ENCODE measurements at places on chromosomes 12 and 14. TPM values are rescaled to one million over a fixed set of nuclear protein-coding genes. Genes with fewer than 3 reads are reported as not detected.

The HHIPL1 gene
- total RNA-seq, result 2.9 TPM

The PLCZ1 gene
- not detected for total RNA-seq

The MAP1LC3B2 gene
- not detected for total RNA-seq

The PLD4 gene
- total RNA-seq, result not detected

The INHBC gene
- total RNA-seq, result not detected

The CLEC6A gene
- total RNA-seq, result not detected

The IAPP gene
- total RNA-seq, result not detected

The KCNJ8 gene
- total RNA-seq, result 88.7 TPM

The GLI1 gene
- total RNA-seq, result 0.48 TPM

The SLC6A12 gene
- total RNA-seq, result 1.5 TPM

The CPM gene
- 8.2 TPM for total RNA-seq

GRCh38 chr12:32159925-32160324, 53.3 kb downstream of the BICD1 start:
- no peak for DNase-seq

DNA sequence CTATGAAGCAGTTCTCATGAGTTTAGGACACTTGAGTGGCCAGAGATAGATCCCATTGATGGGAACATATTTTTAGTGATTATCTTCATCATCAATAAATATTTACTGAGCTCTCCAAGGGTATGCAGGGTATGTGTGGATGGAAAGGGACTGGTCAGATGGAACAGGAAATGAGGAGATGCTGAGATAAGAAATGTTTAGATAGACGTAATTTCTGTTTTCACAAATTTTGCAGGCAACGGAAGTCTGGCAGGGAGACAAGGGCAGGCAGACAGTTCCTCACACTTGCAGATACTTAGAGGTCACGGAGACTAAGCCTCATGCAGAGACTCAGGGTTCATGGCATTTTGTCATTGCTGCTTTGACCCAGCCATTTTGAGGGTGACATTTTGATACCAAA, 24.3 kb downstream of the BCL2L14 start:
- no peak for DNase-seq

GRCh38 chr12:70960484-70960883, 39.9 kb upstream of the PTPRR start:
- DNase-seq, result no peak

- no peak for DNase-seq
Measured at GRCh38 chr14:89187501-89187900, 229.5 kb downstream of the FOXN3 start.

DNA sequence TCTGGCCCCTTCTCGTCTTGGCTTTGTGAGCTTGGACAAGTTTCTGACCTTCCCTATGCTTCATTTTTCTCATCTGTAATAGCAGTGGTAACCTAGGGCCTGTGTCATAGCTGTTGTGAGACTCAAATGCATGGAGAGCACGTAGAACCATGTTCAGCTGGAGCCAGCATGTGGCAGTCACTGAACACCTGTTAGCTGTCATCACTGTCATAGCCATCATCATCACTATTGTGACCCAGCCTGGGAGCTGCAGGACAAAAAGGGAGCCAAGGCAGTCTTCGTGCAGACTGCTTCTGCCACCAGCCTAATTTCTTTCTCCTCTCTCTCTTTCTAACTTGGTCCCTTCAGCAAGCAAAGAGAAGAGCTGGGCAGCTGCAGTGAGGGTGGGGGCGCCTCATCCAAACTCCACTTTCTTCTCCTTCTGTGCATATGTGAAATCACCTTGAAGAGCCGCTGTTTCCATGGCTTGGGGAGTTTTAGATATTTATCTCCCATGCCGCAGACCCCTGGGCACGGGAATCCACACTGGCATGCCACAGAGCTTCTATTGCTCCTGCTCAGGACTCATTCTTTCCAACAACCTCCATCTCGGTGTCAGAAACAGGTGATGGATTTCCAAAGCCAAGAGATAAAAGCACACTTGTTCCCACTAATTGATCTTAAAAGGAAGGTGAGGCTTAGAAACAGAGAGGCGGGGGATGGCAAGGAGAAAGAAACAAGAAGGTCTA, 87.0 kb downstream of the SRRM4 start:
- no peak for DNase-seq

DNA sequence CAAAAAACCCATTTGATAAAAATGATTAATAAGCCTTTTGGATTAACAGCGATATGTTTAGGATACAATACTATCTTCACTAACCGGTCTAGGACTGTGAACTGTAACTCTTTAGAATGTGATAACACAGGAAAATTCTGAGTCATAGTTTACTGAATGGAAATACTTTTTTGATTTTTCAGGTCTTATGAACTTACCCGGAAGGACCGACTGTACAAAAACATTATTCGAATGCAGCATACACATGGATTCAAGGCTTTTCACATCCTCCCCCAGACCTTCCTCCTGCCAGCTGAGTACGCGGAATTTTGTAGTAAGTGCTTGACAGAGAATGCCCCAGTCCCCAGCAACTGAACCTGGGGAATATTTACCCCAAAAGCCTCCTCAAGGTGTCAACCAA, 29.0 kb downstream of the TTLL5 start:
- DNase-seq, result no peak

- DNase-seq, result no peak
Measured at GRCh38 chr14:94801225-94801624, 31.3 kb upstream of the GSC start.

- no peak for DNase-seq
Measured at GRCh38 chr14:95504135-95505029, 12.1 kb downstream of the SYNE3 start.

- DNase-seq, result no peak
Measured at GRCh38 chr12:87119713-87120112, 863.5 kb upstream of the MGAT4C start.

DNA sequence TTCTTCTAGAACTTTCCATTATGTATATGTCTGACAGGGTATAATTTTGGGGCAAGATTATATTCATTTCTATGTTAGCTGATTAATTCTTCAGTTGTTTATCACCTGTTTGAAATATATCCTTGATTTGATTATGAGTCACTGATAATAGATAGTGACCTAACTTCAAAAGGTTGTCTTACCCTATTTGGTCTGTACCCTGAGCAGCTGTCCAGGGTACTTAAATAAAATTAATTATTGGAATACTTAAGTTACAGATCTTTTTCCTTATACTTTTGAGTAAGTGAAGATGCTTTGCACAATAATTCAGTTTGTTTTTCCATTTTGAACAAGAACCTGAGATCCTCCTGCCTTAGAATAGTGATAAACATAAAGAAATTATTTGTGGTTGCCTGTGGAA, 13.2 kb upstream of the NPAS3 start:
- DNase-seq, result no peak

- DNase-seq, result no peak
Measured at GRCh38 chr12:1502379-1502720, 92.0 kb downstream of the FBXL14 start.

DNA sequence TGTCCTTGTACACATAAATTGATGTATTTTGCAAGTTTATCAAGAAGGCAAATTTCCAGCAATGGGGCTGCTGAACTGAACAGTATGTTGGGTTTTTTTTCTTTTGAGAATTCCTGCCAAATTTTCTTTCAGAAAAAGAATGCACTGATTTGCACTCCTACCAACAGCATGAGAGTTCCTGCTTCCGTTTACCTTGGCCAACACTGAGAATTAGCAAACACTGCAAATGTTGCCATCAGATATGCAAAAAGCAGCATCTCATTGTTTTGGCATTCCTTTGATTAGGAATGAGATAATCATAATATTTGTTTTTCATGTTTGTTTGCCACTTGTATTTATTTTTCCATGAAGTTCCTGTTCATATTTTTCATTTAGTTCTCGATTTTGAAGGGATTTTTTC, 82.4 kb downstream of the RTN1 start:
- no peak for DNase-seq

DNA sequence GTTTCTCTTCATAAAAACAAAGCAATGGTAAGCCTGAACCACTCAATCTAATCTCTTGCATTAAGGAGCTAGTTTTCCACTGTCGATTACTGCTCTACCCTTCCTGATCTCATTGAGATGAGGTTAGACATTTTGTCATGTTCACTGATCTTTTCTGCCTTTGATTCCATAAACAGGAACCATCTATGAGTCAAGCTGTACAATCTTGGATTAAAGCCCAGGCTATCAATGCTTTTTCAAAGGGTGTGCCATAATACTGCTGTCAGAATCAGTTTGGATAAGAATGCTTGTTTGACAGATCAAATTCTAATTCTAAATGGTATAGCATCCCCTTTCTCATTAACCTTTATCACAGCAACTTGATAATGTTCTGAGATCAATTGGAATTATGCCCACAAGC, 16.1 kb downstream of the GRIP1 start:
- DNase-seq, result no peak

DNA sequence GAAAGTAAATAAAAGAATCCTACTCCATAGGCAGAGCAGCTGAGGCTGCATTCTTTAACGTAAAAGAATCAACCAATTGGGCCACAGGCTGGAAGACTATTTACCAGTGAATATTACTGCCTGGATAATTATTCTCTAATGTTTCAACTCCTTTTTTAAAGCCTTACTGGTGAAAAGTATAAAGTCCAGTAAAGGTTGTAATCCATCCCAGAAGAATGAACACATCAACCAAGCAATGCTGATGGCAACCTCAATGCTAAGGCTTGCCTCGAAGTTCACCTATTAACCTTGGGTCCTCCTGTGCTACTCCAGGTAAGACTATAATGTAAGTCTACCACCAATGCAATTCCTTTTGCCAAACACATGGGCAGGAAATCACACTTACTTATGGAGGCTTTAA, 77.3 kb downstream of the ATXN2 start:
- no peak for DNase-seq

DNA sequence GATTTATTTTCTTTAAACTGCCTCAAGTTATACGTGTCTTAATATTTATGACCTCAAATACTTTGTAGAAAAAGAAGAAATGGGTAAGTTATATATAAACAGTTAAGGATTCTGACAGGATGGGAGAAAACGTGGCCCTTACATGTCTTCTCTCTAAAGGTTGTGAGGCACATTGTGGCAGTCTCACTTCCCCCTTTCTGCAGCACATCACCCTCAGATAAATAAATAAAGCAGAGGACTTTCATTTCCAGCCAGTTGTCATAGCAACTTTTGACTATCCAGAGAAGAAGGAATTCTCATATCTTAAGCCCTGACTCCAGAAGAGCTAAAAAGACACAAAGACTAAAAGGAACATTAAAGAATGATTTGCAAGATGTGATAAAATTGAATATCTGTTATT, 28.8 kb upstream of the CEP83 start:
- no peak for DNase-seq

GRCh38 chr14:55309761-55310365, 38.6 kb downstream of the FBXO34 start:
- no peak for DNase-seq

- DNase-seq, result no peak
Measured at GRCh38 chr14:88029500-88029899, 24.6 kb downstream of the GPR65 start.

DNA sequence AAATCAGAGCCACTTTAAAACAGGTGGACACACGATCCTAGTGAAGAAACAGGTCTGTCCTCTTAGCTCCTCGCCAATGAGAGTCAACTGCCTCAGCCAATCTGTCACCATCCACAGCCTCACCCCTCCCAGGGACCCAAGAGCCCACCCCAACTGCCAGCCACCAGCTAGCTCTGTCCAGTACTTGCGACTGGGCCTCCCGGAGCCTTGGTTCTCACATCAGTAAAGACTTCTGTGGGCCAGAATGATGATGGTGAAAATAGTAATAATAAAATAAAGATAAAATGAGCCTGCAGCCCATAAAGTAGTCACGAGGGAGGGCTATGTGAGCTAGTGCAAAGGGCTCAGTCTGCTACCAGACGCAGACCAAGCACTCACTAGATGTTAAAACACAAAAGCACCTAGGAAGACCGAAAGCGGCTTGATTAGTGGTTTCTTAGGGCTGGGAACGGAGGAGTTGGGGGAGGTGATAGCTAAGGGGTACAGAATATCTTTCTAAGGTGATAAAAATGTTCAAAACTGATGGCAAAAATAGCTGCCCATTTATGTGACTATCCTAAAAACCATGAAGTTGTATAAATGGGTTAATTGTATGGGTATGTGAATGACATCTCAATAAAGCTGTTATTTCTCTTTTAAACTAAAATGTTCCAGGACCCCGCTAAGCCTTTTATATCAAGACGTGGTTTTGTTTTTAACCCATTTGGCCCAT, 39.8 kb downstream of the ACTN1 start:
- no peak for DNase-seq

GRCh38 chr12:119072440-119072839, 91.1 kb downstream of the SRRM4 start:
- DNase-seq, result peak; percentile 38

DNA sequence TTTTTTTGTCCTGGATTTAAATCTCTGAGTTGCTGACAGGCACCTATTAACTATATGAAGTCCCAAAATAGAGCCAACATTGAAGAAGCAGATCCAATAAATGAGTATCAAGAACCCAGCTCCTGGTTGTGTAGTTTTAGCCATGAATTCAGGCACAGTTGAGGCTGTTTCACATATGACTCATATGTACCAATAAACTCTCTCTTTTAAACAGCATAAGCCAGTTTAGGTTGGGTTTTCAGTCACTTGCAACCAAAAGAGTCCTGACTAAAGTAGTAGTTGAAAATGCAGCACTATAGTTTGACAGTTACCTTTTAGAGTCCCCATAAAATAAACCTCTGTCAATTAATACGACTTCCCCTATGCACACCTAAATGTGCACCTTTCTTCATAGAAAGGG, 389.9 kb downstream of the RPS29 start:
- no peak for DNase-seq

GRCh38 chr12:79046021-79046420, 181.4 kb downstream of the SYT1 start:
- no peak for DNase-seq

- no peak for DNase-seq
Measured at GRCh38 chr14:93212432-93212831, 5.4 kb downstream of the UBR7 start.

DNA sequence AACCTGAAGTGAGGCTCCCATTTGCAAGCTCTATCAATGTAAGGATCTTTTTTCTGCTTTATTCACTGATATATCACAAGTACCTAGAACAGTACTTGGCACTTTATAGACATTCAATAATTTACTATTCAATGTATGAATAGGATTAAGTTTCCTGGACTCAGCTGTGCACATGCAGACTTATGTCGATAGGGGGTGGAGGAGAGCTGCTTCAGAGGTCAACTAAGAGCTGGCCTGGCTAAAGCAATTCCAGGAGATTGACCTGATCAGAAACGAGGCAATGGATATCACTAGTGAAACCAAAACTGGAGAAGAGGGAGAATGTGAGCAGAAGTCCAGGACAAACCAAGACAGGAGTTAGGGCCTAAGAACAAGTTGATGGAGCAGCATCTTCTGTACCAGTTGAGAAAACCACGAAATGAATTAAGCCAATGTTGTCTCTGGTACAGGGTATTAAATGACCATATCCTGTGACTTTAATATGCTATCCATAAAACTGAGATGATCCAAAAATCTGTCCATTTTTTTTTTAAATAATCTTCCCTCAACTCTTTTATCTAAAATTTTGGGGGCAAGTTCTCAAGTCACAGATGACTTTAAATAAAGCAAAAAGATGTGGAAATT, 169.2 kb downstream of the PIK3C2G start:
- peak; percentile 62 for DNase-seq

DNA sequence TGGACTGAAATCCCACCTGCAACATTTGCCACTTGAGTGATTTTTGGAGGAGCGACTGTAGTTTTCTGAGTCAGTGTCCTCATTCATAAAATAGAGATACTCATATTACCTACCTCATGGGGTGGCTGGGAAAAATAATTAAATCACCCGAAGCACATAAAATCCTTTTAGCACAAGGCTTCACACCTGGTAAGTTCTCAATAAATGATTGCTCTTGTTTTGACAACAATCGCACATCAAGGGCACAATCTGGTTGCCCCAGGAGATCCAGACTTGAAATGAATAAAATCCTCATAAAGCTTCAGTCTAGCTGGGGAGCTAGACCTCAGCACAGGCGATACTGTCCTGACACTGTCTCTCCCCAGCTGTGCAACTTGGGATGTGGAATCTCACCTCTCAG, 76.0 kb upstream of the CCDC60 start:
- DNase-seq, result no peak

All from Caco-2 (cell line).